ENCODE measurements at places on chromosomes 4 and X. TPM values are rescaled to one million over a fixed set of nuclear protein-coding genes. Genes with fewer than 3 reads are reported as not detected.

CXorf38 gene
- 17.5 TPM for total RNA-seq

GRCh38 chr4:147480891-147481576 is at the start of gene EDNRA:
TSS of gene EDNRA (plus strand) at chr4:147481097. CDS start at chr4:147485682, 4,585 bp downstream.
- peak; percentile 8 for DNase-seq

DNA sequence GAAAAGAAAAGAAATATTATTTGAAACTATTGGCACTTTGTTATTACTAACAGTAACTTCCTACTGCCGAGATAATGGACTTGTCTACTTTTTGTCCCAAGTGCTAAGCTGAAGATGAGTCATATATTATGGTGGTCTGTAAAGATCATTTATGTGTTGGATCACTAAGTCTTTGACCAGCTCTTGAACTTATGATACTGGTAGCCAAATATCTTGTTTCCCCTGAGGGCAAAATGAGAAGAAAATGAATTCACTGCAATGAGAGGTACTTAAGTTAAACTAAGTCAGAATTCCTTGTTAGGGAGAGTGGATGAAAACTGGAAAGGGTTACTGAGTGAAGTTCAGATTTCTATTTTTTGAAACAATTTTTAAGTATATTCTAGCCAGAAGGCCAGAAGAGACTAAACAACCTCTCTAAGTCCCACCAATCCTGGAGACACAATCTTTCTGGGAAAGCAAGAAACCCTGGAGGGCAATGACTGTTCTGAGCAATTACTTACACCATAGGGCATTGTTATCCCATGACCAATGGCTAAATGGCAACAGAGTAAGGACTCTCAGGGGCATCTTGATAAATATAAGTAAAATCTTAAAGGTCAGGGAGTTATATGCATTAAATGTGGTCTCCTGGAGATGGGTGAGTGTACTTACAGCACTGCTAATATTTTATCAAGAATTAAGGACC is 287.7 kb downstream of the STIM2 start:
- DNase-seq = no peak

DNA sequence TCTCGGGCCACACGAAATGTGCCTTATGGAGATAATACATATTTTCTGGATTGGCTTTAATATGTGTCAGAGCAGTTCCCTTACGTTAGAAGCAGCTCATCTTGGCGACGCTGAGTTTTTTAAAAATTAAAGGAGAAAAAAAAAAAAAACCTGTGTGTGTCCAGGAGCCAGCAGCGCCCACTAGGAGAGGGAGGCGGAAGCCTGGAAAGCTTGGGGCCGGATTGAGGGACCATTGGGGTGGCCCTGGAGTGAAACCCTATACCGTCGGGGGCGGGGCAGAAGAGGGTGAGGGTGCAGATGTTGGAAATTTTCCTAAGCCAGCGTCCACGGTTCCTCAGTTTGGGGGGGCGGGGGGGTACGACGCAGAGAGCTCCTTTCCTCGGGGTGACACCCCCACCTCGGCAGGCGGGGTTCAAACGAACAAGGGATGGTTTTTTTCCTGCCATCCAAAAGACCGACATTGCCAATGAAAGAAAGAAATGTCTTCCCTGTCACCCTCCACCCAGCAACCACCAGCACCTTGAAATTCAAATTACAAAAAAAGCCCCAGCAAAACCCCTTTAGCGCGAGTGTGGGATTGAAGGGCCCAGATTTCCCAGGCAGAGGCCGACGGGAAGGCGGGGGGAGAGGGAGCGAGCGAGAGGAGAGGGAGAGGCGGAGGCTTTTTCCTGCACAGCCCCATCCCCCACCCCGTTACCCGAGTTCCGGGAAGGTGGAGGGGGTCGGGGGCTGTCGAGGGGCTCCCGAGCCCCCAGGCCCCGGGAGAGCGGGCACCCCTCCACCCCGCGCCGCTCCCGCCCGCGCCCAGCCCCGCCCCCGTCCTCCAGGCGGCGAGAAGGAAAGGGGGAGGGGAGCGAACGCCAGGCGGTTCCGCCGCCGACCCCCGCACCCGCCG is 859 bp downstream of the SMARCA1 start:
- no peak for DNase-seq

DNA sequence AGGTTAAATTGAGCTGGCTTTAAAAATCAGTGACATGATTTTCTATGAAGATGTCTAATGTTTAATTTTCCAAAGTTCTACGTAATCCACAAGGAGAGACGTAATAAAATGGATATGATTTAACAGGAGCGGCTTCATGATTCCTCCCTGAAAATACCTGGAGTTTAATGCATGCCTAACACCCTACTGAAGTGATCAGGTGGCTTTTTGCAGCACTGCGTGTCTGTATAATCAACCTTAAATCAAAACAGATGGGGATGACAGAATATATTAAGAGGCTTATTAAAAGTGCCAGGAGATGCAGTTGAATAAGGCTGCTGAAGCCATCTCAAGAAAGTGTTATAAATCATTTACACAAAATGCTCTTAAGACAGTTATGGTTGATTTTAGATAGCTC is 112.4 kb upstream of the TLR3 start:
- DNase-seq = no peak
